ENCODE measurements at places on chromosomes 11 and 22.
A peak's percentile ranks its signal among the peaks of the same experiment; 100 is the strongest.

GRCh38 chr11:72975778-72976521 lies 161.7 kb downstream of the ATG16L2 start:
- no peak for DNase-seq

DNA sequence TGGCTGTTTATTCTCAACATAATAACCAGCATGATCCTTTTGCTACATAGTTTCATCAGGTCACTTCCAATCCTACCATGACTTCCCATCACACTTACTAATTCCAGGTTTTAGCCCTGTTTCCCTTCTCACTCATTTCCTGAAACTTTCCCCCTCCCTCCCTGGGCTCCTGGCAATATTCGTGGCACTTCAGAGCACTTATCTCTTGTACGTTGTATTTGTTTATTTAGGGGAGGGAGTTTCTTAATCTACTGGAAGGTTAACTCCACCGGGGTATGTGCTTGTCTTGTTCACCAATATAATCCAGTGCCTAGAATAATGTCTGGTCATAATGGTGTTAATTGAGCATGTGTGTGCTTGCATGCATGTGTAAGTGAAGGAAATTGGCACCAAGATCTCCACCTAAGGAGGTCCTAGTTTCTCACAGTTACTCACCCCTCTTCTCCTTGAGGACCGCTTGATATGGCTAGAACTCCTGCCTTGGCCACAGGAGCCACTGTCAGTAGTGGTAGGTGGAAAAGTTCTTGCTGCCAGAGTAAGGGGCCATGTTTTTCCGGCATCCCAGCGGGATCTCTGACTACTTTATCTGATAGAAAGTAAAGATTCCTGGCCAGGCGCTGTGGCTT lies 11.7 kb downstream of the EIF3L start:
- DNase-seq, result no peak

GRCh38 chr11:129427376-129427775 lies 51.7 kb downstream of the BARX2 start:
- no peak for DNase-seq

- no peak for DNase-seq
These were observed 113.7 kb downstream of the ETS1 start for GRCh38 chr11:128473636-128474035.

DNA sequence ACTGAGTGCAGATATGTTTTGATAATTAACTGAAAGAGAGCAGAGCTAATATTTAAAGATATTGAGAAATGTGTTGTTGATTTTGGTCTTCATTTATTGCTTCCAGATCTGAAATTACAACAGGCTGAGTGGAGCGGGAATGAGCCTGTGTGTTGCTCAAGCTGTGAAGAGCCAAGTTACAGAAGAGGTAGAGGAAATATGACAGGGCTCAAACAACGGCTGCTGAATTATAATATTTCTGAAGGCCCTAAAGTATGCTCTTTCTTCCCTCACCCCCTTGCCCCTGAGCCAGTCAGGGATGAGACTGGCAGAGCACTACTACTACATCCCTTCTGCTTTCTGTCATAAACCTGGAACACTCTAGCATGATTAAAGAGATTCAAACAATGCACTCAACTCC lies 115.6 kb downstream of the FANCF start:
- DNase-seq, result no peak

DNA sequence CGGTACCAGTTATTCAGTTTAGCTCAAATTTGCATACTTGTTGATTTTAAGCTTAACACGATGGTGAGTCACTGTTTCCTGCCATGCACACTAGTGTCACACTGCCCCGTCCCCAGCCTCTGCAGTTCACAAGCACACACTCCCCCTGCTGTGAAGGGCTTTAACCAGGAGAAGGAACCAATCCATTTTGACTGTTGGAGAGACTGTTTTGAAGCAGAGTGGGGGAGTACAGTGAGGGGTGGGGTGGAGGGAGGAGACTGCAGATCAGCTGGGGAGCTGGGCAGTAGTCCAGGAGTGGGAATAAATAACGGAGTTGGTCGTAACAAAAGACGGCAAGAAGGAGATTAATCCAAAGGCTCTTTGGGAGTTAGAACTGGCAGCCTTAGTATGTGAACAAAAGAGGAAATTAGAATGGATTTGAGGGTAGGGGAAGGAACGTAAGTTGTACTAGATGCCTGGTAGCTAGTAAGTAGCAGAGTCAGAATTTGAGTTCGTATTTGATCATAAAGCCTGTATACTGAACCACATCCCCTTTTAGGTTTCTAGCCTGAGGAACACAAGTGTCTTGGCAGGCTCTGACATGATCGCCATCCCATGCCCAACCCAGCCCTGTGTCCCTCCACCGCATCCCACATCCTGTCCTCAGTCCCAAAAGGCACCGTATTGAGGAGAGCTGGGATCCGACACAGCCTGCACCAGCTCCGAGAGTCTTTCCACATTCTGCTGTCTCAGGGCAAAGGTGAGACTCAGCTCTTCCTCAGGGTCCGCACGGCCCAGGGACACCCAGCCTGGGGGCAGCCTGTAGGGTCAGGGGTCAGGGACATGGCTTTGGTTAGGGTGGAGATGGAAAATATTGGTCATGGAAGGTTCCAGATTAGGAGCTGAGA lies 862 bp downstream of the TPP1 start:
- DNase-seq, result no peak

DNA sequence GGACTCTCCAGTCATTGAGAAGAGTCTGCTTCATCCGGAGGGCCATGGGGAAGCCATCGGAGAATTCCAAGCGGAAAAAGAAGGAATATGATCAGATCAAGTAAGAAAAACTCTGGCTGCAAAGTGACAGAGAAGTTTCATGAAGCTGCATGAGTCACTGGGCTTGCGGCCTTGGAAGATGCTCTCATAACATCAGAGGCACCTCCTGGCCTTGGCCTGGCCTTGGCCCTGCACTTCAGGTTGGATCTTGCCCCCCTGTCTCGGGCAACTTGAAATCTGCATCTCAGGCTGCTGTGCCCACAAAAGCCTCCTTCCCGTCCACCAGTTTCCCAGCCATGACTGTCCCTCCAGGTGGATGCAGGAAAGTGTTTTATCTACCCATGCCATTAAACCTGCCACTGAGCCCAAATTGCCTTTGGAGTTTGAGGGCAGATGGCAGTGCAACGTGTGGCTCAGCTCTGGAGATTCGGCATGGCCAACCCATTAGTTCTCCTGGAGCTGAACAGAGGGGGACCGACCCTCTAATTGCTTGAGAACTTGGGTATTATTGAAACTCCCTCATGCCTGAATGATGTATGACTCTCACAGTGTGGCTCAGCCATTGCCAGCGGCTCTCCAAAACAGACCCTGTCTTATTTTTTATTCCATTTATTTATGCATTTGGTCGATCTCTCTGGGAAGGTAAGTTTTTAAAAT lies 66.7 kb downstream of the SEZ6L start:
- DNase-seq, result no peak

DNA sequence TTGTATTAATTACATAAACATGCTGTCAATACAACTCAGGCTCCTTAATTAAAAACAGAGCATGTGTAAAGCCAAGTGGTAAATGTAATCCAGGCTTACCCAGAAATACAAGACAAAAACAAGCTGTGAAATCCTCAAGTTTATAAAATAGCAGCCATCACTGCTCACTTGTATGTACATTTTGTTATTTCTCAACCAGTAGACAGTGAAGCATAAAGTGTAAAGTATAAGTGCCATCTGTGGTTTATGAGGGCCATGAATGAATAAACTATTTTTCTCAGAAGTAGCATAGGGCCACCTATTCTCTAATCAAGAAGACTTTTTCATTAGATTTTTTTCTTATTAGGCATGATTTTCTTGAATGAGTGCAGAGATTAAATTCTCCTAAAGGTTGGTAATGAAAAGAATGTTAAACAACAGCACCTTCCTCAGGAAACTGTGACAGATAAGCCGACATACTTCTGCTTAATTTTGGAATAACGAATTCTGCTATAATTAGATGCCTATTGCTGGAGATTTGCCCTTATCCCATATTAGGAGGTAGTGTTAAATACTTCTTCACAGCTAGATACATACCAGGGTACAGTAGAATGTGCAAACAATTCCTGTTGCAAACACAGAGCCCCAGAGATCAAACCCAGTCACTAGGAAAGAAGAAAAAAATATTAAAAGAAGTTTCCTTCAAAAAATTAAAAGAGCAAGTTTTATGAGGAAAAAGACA lies 13.0 kb downstream of the SLC5A12 start:
- no peak for DNase-seq

GRCh38 chr11:111445586-111445985 lies 66.5 kb upstream of the POU2AF1 start:
- DNase-seq, result no peak

- DNase-seq, result no peak
These were observed 231.4 kb downstream of the BLID start for GRCh38 chr11:121884626-121885025.

DNA sequence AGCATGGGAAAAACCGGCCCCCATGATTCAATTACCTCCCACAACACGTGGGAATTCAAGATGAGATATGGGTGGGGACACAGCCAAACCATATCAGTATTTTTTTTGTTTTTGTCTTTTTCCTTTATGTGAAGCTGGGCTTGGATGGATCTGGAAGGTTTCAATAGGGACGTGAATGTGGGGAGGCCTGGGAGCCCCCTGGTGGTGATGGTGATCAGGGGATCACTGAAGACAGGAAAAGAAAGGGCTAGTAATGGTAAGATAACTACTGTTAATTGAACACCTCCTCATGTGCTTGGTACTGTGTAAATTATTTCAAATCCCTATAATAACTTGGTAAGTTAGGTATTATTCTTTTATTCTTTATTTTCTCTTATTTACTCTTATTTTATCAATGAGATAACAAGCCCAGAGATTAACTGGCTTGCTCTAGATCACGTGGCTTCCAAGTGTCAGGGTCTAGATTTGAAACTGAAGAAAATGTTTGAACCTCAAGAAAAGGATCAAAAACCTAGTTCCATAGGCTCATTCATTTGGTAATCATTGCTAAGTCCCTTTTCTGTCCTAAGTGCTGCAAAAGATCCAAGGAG lies 364.2 kb downstream of the TENM4 start:
- no peak for DNase-seq

DNA sequence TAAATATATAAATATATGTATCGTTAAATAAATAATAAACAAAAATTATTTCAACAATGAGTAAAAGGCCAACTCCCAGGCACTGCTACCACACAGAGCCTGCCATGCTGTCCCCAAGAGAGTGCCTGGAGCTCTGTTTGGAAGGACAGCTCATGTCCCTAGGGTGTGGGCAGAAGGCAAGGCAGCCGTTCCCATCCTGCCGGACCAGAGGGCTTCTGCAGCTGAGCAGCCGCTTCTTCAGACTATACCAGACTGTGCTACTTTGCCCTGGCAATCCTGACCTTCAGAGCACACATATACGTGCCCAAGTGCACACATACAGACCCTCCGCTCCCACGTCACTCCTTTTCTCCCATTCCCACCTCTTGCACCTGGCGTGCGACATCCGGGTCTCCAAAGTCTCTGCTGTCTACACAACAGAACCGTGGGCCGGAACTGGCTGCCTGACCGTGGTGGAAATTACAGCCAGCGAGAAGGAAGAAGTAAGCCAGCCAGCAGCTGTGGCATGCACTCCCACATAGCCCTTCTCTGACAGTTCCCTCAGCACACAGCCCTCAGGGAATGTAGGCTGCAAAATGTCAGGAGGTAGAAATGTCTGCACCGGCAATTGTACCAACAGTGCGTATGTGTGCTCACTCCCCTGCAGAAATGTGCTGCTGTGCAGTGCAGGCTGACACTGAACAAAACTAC lies 24.0 kb downstream of the PAX6 start:
- DNase-seq, result no peak

DNA sequence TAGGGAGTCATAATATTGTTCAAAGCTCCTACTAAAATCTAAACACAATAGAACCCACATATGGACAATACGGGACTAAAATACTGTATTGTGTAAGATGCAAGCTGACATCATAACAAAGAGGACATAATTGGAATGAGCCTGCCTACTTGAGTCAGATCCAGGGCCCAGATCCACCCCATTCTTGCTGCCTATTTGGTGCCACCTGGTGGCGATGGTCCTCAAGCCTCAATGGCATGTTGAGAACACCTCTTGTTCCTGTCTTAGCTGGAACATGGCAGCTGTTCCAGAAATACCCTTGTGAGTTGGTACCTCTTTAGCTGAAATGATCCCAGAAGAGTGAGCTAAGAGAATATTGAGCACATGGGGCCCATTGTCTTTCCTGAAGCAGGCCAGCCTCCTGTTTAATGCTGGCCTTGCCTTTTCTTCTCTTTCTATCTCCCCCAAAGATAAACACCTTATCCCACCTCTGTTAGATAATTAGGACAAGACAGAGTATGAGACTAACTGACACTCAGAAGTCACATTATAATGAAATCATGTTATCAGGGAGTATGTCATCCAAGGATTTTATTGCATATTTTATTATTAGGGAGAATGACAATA lies 680.9 kb upstream of the ANO5 start:
- DNase-seq, result no peak

- DNase-seq, result no peak
These were observed 689 bp downstream of the PDHX start for GRCh38 chr11:34916843-34917770.

DNA sequence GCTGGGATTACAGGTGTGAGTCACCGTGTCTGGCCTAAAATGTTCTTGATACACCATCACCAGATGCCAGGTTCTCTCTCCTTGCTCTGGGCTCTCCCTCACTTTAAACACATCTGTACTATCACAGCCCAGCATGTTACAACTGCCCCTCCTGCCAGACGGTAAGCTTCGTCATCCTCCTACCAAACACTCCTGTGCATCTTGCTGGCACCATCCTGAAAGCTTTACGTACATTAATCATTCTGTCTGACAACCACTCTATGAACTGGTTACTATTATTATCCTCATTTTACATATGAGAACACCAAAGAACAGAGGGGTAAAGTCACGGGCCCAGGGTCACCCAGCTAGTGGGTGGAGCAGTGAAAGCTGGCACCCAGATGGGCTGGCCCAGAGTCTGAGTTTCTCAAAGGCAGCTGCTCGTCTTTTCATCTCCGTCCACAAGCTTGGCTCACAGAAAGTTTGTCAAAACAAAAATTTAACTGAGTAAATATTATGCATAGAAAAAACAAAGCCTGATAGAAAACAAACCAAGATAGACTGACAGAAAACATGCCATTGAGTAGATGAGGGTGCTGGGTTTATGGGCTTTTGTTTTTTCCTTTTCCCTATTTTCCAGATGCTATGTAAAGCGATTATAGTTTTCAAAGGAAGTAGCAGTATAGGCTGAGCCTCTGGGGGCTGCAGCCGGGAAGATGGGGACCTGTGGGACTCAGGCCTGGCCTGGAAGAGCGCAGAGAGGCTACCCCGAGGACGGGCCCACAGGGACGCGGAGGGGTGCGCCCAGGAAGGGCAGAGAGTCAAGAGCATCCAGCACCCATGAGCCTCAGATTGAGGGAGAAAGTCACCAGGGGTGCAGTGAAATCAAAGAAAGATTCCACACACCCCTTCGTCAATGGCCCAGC lies 9.5 kb downstream of the PLA2G6 start:
- DNase-seq, result peak; percentile 54

DNA sequence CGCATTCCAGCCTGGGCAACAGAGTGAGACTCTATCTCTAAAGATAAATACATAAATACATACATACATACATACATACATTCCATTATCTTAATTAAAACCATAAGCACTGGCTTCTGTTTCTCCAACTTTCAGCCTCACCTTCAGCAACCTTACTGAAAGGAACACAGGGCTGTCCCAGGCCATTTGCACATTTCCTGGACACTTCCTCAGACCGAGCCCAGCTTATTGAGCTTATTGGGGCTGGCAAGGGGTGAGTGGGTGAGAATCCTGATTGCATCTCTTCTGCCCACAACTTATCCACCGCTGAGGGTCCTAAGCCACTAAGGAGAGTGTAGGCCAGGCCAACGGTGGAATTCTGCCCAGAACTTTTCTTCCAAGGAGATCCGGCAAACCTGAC lies 16.5 kb upstream of the LRP5 start:
- no peak for DNase-seq
